Stimulated activated CD4-positive, alpha-beta T cell treated with anti-CD3 and anti-CD28 coated beads, Interleukin-2, amount 100 ng/mL, for 24 hours (primary cell): ENCODE measurements at places on chromosomes 4 and X.

GRCh38 chr4:40221744-40222143 is 24.9 kb downstream of the RHOH start:
- DNase-seq: no peak

DNA sequence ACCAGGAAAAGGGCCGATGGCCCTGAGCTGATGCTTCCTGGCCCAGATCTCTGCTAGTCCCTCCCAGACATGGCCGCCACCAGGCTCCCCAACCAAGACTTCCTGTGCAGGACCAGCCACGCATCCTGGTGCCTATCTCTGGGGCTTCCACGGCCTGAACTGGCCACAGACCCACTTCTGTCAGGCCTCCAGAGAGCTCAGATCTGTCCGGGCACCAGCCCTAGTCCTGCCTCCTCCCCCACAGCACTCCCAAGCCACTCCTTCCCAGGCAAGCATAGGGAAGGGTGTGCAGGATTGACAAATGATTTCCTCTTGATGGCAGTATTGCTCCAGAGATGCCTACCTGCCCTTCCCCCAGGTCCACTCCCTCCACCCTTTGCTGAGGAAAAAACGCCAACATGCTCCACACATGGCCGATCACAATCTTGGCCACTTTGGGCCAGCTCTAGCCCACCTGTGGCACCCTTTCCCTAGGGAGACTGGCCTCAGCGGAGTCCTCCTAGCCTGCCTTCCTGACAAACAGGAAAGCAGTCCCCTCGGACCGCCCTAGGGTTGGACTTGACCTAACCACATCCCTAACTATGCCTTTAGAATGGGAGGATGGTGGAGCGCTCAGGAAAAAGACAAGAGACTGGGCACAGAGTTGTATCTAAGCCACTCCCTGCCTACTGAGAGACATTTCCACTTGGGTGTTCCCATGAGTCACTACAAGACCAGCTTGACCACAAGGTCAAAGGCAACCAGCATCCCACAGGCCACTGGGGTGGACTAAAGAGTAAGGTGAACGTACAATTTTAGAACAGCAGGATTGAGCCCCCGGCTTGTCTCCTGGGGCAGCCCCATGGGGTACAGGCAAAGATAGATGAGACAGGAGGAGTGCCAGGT is 277.5 kb upstream of the AGTR2 start:
- no peak for DNase-seq

DNA sequence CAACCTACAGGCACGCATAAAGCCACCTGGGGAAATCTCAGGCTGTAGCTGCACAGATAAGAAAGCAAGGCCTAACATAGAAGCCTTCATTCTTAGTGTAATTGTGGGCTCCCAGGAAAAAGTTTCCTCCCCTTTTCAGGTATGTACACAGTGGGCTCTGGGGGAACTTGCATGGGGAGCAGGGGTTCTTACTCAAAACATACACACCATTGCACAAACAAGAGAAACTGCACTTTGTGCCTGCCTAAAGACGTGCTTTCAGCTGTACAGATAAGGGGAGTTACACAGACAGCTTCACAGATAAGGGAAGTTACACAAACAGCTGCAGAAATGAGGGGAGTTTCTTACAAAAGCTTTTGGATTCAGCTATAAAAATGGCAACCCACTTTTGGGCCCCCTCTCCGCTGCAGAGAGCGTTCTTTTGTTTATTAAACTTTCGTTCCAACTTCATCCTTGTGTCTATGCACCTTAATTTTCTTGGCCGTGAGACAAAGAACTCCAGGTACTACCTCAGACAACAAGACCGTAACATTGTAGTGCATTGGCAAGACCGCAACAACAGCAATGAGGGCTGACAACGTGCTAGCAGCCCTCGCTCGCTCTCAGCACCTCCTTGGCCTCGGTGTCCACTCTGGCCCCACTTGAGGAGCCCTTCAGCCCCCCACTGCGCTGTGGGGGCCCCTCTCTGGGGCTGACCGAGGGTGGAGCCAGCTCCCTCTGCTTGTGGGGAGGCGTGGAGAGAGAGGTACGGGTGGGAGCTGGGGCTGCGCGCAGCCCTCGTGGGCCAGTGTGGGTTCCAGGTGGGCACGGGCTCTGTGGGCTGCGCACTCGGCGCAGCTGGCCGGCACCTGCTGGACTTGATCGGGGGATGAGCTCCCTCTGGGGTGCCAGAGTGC is 317.5 kb downstream of the RAPGEF2 start:
- no peak for DNase-seq

GRCh38 chrX:87517571-87518141 is at the start of gene KLHL4:
Gene KLHL4, plus strand, starts transcription at chrX:87517802. Its CDS starts 92 bp downstream, at chrX:87517894.
- DNase-seq: no peak

- peak; percentile 48 for DNase-seq
Observed at GRCh38 chr4:153471698-153472093, 5.5 kb downstream of the TMEM131L start.

GRCh38 chr4:52870225-52870624 is 8.1 kb downstream of the RASL11B start:
- DNase-seq: no peak

DNA sequence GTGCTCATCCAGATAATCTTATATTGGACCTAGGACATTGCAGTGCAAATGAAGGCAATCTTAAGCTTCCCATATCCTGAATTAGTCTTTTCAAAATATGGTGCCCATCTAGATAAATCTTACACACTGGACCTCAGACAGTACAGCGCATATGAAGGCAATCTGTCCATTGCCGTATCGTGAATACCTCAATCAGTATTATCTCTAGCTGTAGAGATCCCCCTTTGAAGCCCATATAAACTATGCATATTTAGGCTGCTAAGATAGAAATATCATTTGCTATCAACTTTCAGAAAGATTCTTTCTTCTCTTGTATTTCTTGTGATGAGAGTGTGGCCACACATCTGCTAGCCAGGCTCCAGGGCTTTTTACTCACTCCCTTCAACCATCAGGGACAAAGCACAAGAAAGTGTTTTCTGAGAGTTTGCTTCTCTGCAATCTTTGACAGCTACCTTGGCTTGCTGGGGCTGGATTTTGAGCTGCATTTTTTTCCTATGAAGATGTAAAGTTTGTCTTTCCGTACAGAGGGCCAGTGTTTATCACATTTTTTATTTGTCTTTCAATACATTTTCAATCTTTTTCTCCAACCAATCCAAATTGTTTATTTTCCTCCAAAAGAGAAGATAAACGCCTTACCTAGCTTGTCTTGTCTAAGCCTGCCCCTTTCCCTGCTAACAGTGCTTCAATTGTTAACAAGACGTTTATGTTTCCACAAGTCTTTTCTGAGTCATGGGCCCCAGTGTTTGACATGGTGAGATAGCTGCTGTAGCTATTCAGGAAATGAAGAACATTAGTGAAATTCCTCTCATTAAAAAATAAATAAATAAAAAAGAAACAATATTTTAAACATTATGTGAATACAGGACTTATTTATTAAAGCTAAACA is 57.6 kb upstream of the FAT1 start:
- no peak for DNase-seq

DNA sequence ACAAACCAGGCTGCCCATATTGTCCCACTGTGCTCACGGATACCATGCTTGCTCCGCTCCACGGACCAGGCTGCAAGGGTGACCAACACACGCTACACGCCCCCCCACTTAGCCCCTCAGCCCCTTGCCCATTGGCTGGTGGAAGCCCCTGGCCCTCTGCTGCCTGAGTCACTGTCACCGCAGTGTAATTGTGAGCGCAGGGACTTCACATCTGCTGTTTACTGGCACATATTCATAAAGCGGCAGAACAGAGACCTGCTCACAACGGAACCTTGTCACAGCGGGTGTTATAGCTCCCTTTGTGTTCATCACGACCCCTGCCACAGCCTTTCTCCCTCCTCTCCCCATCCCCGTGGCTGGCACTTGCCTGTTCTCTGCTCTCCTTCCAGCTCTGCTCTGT is 83.7 kb downstream of the PSAPL1 start:
- no peak for DNase-seq

DNA sequence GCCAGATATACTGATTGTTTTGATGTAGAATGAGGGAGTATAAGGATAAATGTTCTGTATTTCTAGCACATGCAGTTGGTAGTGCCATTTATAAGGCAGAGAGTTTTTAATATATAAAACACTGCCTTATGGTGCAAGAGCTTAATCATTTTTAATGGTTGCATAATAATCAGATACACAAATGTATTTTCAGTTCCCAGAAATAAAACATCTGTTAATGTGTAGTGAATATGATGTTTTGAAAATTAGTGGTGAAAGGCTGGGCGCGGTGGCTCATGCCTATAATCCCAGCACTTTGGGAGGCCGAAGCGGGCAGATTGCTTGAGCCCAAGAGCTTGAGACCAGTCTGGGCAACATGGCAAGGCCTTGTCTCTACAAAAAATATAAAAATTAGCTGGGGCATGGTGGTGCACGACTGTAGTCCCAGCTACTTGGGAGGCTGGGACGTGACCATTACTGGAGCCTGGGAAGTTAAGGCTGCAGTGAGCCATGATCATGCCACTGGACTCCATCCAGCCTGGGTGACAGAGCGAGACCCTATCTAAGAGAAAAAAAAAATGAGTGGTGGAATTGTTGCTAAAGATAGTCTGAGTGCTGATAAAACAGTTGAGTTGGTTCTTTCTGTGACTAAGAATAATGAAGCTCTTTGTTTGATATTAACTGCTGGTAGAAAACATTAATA is 29.3 kb downstream of the CLCN3 start:
- DNase-seq: no peak

- no peak for DNase-seq
Observed at GRCh38 chr4:8534129-8534528, 46.1 kb upstream of the GPR78 start.

DNA sequence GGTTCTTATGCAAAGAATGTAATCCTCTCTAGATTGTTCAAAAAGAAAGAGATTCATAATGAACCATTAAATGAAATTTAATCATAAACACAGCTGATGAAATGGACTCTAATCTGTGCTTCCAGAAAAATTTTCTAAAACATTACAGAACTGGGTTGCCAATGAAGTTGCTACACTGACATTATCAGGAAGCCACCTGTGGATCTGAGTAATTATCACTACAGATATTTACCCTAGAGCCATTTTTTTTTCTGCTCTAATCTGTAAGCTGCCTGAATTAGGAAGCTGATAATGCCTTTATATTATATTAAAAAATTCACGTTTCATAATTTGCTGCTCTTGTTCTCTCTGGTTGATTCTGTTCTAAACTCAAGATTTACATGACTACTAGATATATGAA is 380.1 kb downstream of the GRIA2 start:
- no peak for DNase-seq

GRCh38 chrX:37754516-37754915 is 25.3 kb upstream of the CYBB start:
- no peak for DNase-seq

DNA sequence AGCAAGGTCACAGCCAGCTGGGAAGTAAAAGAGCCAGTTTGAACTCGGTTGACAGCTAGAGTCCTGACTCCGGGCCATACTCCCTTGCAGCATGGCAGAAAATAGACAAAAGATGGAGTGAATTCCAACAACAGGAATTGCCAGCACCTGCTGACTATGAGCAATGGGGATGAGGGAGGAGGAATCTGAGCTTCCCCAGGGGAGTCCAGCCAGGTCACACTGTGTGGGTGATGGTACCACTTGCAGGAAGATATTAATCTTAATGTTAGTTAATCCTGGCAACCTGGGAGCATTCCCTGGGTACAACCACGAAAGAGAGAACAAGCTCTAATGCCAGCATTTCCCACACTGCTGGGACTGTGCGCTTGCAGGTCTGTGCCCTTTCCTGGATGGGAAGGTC is 48.1 kb upstream of the S100G start:
- DNase-seq: no peak

DNA sequence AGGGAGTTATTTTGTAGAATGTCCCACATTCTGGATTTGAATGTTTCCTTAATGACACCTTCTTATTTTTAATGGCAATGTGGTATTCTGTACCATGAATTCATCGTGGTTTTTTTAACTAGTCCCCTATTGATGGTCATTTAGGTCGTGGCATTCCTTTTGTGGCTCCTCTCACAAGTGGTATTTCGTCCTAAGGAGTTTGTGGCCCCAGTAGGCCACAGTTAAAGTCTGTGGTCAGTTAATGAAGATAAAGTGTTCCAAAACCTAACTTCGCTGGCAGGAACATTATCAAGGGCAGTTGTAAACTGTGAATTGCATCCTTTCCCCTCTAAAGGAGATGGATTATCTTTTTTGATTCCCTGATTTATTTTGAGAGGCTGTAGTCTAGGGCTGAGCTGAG is 133.2 kb downstream of the TMEM164 start:
- DNase-seq: no peak

- DNase-seq: no peak
Observed at GRCh38 chr4:72410158-72410557, 158.9 kb downstream of the ADAMTS3 start.

DNA sequence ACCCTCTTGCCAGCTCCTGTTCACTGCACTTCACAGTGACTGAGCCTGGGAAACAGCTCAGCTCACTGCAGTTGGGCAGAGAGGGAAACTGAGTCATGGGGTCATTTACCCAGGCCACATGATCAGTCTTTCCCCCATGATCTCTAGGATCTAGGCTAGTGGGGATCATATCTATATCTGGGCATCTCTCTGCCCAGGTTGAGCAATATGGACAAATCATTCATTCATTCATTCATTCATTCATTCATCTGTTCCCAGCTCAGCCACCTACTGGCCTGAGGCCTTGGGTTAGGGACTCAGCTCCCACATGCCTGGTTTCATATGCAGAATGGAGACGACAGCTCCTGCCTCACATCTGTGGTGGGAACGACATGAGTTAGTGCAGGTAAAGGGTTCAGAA is 45.3 kb upstream of the HMX1 start:
- peak; percentile 4 for DNase-seq

- DNase-seq: no peak
Observed at GRCh38 chr4:115117651-115118050, 4.2 kb upstream of the NDST4 start.

- peak; percentile 91 for DNase-seq
Observed at GRCh38 chr4:7803992-7804755, 135.5 kb downstream of the AFAP1 start.

DNA sequence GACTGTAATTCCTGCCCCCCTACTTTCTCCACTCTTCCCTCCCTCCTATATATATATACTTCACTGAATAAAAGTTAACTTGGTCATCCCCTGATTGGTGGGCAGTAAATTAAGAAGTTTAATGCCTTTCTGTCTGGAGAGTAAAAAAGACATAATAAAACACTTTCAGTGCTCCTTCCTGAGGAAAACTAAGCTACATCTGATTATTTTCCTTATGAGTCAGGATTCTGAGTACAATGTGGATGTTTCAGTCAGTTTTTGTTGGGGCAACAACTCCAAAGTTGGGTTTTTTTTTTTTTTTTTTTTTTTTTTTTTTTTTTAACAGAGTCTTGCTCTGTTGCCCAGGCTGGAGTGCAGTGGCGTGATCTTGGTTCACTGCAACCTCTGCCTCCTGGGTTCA is 22.0 kb upstream of the SUPT20HL2 start:
- DNase-seq: no peak

- DNase-seq: no peak
Observed at GRCh38 chrX:37776283-37776986, 3.4 kb upstream of the CYBB start.

- no peak for DNase-seq
Observed at GRCh38 chrX:152220606-152221005, 82.2 kb upstream of the MAGEA10 start.

DNA sequence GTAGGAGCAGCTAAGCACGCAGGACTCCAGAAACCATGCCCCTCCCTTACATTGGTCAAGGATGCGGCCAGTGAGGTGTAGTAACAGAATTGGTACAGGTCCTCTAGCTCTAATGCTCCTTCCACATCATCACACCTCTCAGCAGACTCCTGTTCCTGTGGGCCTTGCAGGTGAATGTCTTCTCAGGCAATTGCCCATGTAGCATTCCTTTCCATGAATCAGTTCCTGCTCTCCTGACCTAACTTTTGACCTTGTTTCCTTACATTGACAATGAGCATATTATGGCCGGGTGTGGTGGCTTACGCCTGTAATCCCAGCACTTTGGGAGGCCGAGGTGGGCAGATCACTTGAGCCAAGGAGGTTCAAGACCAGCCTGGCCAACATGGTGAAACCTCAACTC is 31.3 kb downstream of the MAP7D3 start:
- DNase-seq: no peak
